ENCODE measurements at places on chromosomes 1 and 21.

- DNase-seq = peak; percentile 81
These were observed 12.7 kb upstream of the CPLANE2 start for GRCh38 chr1:16249596-16250241.

GRCh38 chr1:3563610-3564009 is 47.7 kb downstream of the MEGF6 start:
- no peak for DNase-seq

- DNase-seq = peak; percentile 84
These were observed 15.8 kb upstream of the S100A11 start for GRCh38 chr1:152052606-152053005.

DNA sequence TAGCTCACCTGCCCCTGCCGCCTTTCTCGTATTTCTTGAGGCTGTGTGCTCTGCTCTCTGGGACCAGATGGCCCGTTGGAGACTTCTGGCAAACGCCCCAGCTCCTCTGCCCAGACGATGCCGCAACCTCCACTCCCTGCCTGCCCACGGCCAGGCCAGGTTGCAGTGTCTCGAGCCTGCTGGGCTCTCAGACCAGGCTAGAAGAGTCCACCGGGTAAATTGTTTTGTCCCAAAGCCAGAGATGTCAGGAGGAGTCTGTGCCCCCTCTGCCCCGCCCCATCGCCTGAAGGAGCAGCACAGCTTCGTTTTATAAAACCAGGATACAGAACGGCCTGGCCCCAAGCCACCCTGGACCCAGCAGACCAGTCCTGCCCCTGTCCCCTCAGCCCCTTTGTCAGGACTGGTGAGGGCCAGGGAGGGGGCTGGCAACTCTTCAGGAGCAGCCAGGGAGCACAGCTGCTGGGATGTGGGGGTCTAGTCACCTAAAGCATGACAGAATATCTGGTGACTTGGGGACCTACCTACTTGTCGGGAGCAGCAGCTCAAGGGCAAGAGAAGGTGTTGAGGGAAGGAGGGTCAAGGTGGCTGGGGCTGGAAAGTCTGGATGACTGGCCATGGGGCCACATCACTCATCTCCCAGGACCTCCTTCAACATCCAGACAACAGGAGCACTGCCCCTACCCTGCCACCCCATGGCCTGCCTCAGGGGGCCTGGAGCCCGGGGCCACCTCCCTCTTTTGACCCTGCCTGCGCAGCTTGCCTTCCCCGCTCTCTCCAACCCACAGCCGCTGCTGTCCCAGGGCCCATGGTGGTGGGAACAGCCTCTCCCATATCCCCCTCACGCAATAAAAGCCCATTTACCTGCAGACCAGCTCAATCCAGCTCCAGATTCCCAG is 33.9 kb upstream of the LBR start:
- DNase-seq = peak; percentile 44
